ENCODE measurements at places on chromosomes 1 and 21.

GRCh38 chr1:56411021-56411420, 168.3 kb downstream of the PLPP3 start:
- no peak for DNase-seq

DNA sequence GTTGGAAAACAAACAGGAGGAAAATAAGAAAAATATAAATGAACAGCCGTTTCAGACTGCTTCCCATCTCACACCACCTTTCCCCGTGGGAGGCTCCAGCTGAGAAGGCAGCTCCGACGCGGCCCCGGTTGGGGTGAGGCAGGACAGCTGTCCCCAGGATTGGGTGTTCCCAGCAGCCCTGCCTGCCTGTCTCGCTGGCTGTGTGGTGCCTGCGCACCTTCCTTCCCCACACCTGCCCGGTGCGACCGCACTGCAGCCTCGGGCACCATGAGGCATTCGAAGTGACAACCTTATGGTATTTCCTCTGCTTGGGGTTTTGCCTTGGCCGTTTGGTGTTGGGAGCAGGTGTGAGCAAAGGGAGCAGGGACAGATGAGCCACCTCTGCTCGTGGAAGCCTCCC, 161.6 kb downstream of the PRDM16 start:
- DNase-seq, result no peak

- peak; percentile 40 for DNase-seq
Observed at GRCh38 chr1:114510274-114511031, 550 bp downstream of the TRIM33 start.

DNA sequence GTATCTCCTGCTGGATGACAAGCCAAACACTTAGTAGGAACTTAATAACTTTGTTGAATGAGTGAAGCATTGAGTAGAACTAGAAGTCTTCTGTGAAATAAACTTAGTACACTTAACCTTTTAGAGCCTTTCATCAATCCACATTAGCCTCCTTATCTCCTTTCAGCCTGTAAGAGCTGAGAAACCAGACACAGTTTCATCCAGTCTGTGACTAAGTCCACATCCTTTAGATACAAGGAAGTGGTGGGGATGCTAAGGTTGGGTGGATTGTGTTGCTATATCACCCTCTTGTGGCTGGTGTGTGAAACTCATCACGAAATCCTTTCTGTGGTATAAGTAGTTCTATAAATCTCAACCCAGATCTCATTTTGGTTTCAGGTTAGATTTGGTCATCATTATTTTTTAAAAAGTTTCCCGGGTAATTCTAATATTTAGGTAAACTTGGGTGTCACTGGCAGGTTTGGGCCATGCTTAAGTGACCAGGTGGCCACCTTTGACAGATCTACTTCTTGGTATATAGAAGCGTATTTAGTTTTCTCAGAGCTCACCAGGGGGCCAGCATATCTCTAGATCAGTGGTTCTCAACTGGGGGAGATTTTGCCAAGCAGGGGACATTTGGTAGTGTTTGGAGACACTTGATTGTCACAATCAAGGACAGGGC, 27.8 kb upstream of the CD84 start:
- DNase-seq, result peak; percentile 45

- no peak for DNase-seq
Observed at GRCh38 chr1:168631671-168632400, 55.4 kb downstream of the XCL1 start.

Data from activated CD4-positive, alpha-beta T cell treated with anti-CD3 and anti-CD28 coated beads, Interleukin-2, amount 50 U/mL, for 1 hour (primary cell).